Muscle of leg (tissue), 16 donors: ENCODE measurements at places on chromosomes 11 and 22. TPM values are rescaled to one million over a fixed set of nuclear protein-coding genes. Genes with fewer than 3 reads are reported as not detected.

Gene OR8D1
- total RNA-seq = not detected

Gene UPK3A
- not detected for total RNA-seq

Gene PES1
- 45.6 TPM for total RNA-seq

Gene SLCO2B1
- total RNA-seq = 8.2 TPM

Gene PLAAT5
- total RNA-seq = 2.1 TPM
